ENCODE measurements at places on chromosomes 4 and X.
A peak's percentile ranks its signal among the peaks of the same experiment; 100 is the strongest.

GRCh38 chr4:2694691-2695090, 61.4 kb downstream of the TNIP2 start:
- DNase-seq, result no peak

- DNase-seq, result peak; percentile 46
Observed at GRCh38 chr4:15400981-15401671, 26.7 kb upstream of the C1QTNF7 start.

DNA sequence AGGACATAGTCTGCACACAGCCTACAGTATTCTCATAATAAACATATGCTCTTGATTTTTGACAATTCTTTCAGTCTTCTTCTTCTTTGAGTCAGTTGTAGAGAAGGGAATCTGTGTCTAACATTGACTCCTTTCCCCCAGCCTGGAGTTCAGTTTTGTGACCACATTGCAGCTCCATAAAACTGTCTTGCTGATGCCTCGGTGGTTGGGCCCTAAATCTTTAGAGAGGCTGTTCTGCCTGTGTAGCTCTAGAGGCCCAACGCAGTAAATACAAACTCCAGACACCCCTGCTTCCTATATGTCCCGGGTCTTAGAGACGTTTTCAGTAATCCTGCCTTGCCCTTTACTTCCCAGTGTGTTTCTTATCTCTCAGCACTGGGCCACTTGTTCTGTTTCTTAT, 639.5 kb upstream of the AADAT start:
- no peak for DNase-seq

GRCh38 chr4:145881576-145881975, 57.0 kb downstream of the ZNF827 start:
- DNase-seq, result no peak

GRCh38 chrX:110003167-110004156, 548 bp downstream of the TMEM164 start:
- DNase-seq, result no peak

- DNase-seq, result no peak
Observed at GRCh38 chr4:145830699-145831098, 107.9 kb downstream of the ZNF827 start.

DNA sequence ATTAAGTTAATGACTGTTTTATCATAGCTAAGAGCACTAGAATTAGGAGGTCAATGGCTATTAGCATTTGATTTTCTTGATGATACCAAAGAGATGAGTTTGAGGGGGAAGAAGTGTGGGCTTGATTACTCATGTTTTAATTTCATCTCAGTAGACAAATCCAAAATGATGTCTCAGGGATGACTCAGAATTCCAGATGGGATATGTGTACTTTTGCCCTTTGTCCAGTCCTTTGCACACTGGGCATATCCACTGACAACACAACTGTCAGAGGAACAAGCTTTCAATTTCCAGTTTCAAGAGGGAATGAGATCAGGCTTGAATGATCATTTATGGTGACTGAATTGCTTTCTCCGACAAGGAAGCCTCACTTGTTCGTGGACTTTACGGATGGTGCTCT, 325.3 kb upstream of the FTHL17 start:
- no peak for DNase-seq

- DNase-seq, result no peak
Observed at GRCh38 chr4:37425857-37426256, 181.3 kb downstream of the NWD2 start.

DNA sequence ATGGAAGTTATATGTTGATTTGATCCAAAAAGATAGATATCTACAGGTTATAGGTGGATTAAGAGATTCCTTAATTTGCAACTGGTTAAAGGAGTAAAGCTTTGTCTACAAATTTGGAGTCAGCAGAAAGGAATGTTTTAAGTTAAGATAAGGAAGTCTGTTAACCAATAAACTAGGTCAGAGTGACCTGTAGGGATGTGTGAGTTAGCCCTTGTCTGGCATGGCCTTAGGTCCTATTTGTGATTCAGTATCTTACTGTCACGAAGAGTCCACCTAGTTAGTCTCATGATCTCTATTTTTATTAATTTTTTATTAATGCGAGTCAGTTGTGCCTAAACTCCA, 230.8 kb downstream of the INPP4B start:
- DNase-seq, result no peak

GRCh38 chrX:71214604-71215337, 8.3 kb upstream of the GJB1 start:
- DNase-seq, result no peak

DNA sequence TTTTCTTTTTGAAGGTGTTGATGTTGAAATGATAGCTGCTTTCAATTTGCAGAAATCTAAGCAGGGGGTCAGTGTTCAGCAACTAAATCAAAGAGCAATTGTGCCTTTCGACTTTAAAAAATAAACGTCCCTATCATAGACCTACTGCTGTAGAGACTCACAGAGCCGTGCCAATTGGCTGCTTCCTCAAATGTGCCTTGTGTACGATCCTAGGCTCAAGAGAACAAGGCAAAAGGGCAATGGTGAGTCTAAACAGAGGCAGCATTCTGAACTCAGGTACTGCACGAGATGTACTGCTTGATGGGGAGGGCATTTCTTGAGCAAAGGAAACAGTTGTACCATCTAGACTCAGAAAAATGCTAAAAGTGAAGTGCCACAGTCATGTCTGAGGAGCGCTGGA, 29.8 kb downstream of the OPHN1 start:
- DNase-seq, result no peak

Measured in naive thymus-derived CD4-positive, alpha-beta T cell (primary cell).